ENCODE measurements at places on chromosomes 16 and 17. TPM values are rescaled to one million over a fixed set of nuclear protein-coding genes. Genes with fewer than 3 reads are reported as not detected.

The SMTNL2 gene
- 0.74 TPM for total RNA-seq

The ALOX15B gene
- 0.60 TPM for total RNA-seq

The PRR11 gene
- total RNA-seq = 55.7 TPM

The UNC45B gene
- total RNA-seq = not detected

The SMIM5 gene
- total RNA-seq = 1.0 TPM

The SCGB1C2 gene
- total RNA-seq = not detected

The FNDC8 gene
- 0.07 TPM for total RNA-seq

The IKZF3 gene
- not detected for total RNA-seq

The MYO18A gene
- 19.9 TPM for total RNA-seq

The SAMD14 gene
- 0.25 TPM for total RNA-seq

The C1QL1 gene
- 35.0 TPM for total RNA-seq

The PLD6 gene
- 6.7 TPM for total RNA-seq

The LDHD gene
- 0.82 TPM for total RNA-seq
